H9 (cell line): ENCODE measurements at places on chromosomes 3 and 15.
A peak's percentile ranks its signal among the peaks of the same experiment; 100 is the strongest.

DNA sequence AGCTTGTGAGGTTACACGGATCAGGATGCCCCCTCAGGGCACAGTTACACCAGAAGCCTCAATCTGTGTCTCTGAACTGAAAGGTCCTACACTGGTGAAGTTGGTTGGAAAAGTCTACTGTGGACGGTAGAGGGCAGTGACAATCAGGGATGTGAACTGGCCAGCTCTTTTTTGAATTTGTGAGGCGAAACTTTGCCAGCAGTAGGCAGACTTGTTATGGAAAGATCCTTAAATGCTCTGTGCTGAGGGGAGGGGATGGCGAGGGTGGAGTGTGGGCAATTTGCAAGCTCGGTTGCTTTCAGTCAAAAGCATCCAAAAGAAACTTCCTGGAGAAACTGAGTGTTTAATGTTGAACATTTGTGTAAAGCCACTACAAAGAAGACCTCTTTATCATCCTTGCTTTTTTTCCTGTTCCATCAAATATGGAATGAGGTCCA, 127.4 kb upstream of the ABHD17C start:
- peak; percentile 83 for DNase-seq

GRCh38 chr3:191959876-191960413, 499.0 kb downstream of the PYDC2 start:
- no peak for DNase-seq

DNA sequence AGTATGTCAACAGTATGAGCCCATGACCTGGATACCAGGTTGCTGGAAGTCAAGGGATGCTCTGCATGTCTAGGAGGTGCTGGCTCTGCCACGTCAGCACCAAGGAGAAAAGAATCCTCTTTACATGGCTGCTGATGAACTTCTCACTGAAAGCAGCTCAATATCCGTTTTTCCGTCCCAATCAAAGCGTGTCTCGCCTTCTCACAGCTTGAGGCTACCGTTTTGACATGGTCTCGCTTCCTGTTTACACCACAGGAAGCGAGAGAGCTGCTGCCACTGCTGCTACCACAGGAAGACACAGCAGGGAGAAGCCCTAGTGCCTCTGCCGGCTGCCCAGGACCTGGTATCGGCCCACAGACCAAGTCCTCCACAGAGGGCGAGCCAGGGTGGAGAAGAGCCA, 27.3 kb downstream of the STARD5 start:
- no peak for DNase-seq

- DNase-seq, result no peak
Observed at GRCh38 chr3:38139191-38139590, 730 bp downstream of the MYD88 start.

DNA sequence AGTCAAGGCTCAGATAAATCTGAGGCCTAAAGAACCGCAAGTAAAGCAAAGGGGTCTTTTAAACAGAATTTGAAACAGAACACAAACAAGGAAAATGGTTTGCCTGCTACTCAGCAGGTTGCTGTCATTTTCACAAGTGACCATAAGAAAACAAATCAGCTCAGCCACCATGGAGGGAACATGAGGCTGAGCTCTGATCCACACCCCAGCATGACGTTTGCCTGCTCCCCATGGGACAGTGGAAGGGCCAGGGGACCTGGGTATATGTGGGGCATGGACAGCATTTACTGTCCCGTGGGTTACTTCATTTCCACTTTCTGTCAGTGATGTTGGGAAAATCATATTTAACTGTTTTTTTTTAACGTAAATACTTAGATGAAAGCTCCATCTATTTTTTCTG, 371.2 kb downstream of the LRTM1 start:
- DNase-seq, result no peak

DNA sequence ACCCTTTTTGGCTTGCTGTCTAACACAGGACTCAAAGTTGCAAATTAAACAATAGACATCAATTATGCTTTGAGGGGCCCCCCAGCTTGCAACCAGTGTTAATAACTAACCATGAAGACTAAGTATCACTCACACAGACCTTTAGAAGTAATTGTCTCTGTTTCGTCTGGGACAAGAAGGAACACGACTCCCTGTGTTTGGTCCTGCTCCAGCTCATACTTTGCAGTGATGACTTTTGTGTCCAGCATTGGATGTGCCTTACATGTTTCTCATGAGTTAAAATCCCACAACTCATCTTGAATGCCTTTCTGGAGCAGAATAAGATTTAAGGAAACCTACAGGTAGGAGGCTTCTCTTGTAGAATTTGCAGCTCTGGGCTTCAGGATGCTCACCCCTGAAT, 53.1 kb downstream of the GMNC start:
- DNase-seq, result no peak

DNA sequence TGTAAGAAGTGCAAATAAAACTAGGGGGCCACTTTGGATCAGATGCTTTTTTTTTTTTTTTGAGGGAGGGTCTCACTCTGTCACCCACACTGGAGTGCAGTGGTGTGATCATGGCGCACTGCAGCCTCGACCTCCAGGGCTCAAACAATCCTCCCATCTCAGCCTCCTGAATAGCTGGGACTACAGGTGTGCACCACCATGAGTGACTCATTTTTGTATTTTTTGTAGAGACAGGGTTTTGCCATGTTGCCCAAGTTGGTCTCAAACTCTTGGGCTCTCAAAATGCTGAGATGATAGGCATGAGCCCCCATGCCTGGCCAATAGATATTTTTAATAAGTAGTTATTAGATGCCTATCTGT, 20.8 kb downstream of the CCR1 start:
- no peak for DNase-seq

DNA sequence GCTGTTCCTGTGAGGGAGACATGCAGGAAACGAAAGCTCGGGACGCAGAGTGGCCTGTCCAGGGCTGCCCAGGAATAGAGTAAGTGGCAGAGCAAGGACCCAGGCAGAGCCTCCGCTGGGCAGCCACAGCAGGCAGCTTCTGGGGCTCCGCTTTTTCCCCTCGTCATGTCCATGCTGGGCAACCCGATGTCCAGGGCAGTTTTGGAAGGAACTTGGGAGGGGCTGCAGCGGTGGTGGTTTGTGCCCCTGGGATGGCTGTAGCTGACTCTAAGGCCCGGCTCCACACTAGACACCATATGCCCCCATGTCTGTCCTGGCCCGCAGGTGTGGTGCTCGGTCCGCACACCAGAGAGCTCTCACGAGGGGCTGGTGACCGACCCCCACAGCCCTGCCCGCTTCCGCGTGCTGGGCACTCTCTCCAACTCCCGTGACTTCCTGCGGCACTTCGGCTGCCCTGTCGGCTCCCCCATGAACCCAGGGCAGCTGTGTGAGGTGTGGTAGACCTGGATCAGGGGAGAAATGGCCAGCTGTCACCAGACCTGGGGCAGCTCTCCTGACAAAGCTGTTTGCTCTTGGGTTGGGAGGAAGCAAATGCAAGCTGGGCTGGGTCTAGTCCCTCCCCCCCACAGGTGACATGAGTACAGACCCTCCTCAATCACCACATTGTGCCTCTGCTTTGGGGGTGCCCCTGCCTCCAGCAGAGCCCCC, 7.1 kb upstream of the PSMD2 start:
- no peak for DNase-seq

GRCh38 chr3:123310741-123311140, 109.0 kb downstream of the SEC22A start:
- no peak for DNase-seq

- DNase-seq, result no peak
Observed at GRCh38 chr3:184239708-184240107, 9.1 kb downstream of the ALG3 start.
